CD4-positive, alpha-beta T cell treated with Interleukin-15 for 1 hour (primary cell): ENCODE measurements at places on chromosomes 7 and 10.

- no peak for DNase-seq
These were observed 10.9 kb downstream of the PPA1 start for GRCh38 chr10:70222340-70222794.

DNA sequence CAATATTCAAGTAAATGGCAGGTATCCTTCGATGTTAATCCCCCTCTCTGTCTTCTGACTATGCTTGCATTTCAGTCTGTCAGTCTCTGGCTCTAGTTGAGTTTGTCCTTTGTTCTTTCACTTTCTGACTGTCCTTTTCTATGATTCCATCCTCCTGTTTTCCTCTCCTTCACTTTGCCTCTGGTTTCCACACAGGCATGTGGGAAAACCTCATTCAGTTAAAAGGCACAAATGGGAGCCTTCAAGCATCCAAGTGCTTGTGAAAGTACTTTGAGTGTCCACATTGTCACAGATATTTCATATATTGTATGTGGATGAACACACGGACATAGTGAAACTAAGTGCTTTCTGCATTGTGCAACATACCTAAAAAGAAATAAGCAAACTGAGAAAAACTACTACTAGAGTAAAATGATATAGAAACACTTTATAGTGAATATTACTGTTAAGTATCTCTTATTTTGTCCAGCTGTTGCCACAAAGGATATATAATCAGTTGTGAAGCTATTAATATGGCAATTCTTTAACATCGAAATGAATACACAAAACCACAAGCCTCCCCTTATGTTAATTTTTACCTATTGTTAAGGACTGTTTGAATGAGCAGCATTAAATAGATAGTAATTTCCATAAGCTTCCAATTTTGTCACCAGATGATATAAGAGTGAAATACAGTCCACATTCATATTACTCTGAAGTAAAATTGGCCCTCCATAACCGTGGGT lies 71.7 kb downstream of the NRBF2 start:
- no peak for DNase-seq

DNA sequence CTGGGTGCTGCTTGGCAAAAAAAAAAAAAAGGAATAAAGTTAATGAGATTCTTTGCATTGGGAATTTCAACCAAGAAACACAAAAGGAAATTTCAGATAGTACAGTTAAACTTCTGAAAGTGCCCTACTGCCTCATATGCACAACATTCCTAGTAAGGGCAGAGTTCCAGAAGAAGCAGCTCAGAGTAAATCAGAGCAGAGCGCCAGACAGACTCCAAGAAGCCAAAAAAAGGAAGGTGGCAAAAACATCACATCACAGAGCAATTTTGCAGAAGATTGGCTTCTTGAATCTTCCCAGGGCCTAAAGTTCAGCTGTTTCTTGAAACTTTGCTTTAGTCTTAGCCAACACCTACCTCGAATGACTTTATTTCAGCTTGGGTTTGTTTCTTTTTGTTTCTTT lies 544.1 kb downstream of the XPNPEP1 start:
- DNase-seq = no peak

GRCh38 chr10:29563420-29564035 lies 71.2 kb downstream of the SVIL start:
- no peak for DNase-seq

GRCh38 chr7:127893547-127893946 lies 137.7 kb downstream of the LRRC4 start:
- DNase-seq = no peak

DNA sequence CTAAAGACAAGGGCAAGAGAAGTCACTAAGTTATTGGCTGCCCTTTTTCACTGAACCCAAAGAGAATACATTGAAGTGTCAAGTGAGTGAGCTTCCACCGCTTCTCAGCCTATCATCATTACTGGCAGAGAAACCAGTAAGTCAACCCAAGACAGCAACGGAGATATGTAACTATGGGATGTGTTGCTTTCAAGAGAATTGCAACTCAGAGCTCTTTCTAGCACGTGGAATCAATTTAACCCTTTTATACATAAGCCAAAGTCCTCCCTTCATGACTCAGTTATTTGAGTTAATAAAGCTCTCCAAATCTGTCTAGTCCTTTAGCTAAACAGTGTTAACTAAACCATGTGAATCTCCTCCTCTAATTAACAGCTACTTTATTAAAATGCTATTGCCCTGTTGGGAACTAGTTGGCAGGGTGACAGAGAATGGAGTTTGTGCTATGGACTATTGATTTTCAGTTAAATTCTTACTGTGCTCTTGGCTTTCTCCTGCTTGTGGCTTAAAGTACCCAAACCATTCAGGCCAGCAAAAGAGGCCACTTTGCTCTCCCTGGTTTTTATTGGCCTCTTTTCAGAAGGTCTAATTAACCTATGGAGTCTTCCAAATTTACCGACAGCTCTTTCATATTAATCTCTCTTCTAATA lies 287.7 kb downstream of the NRG3 start:
- no peak for DNase-seq

DNA sequence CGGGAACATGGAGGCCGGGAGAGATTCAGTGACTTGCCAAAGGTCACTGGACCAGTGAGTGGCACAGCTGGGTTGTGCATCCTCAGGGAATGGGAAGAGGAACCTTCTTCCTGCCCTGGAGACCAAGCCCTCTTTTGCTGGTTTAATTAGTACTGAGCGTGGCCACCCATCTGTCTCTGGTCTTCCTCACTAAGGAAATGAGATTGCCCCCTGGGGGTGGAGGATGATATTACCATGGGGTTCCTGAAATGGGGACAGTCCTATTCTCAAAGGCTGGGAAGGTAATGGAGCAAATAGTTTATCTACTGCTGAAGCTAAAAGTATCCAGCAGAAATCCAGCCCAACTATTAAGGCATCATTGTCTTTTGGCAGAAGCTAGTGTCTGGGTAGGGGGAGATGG lies 98.6 kb upstream of the FGFR2 start:
- no peak for DNase-seq

GRCh38 chr7:133164498-133164897 lies 82.6 kb upstream of the CHCHD3 start:
- no peak for DNase-seq

GRCh38 chr10:74755273-74755672 lies 71.1 kb upstream of the KAT6B start:
- DNase-seq = no peak

DNA sequence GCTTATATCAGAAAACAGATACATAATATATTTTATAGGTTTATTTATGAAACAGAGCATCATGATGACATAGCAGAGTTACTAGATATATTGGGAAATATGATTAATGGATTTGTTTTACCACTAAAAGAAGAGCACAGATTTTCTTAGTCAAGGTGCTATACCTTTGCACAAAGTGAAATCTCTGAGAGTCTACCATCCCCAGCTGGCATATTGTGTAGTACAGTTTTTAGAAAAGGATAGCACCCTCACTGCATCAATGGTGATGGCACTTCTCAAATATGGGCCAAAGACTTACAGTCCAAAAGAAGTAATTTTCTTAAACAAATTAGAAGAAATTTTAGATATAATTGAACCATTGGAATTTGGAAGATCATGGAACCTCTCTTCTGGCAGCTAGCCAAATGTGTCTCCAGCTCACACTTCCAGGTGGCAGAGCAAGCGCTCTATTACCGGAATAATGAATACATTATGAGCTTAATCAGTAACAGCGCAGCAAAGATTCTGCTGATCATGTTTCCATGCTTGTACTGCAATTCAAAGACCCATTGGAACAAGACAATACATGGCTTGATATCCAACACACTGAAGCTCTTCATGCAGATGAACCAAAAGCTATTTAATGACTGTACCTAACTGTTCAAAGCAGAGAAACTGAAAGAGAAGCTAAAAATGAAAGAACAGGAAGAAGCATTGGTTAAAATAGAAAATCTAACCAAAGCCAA lies 21.9 kb upstream of the CREB3L2 start:
- no peak for DNase-seq

DNA sequence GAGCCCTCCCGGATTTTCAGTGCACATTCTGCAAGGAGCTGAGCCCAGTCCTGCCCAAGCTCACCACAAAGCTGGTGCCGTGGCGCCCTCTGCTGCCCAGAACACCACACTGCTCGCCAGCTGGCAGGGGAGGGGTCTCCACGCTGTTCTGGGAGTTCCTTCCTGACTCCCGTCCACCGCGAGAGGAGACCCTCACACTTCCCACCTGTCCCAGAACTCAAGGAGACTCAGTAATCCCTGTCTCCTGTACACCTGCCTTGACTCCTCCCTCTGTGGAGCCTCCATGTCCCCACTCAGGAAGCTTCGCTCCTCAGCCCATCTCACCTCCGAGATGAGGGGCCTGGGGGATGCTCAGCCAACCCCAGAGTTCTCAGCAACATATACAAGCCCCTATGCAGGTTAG lies 11.3 kb downstream of the C10orf105 start:
- peak; percentile 54 for DNase-seq

GRCh38 chr10:132551093-132551807 lies 13.7 kb downstream of the INPP5A start:
- DNase-seq = peak; percentile 49

GRCh38 chr7:35424869-35425495 lies 171.1 kb upstream of the TBX20 start:
- DNase-seq = peak; percentile 30

GRCh38 chr10:111756217-111757061 lies 427.1 kb downstream of the GPAM start:
- no peak for DNase-seq

- peak; percentile 100 for DNase-seq
These were observed at the start of gene P4HA1 for GRCh38 chr10:73096449-73097304. Gene P4HA1, minus strand, starts transcription at chr10:73096866. Its CDS starts 21,983 bp downstream, at chr10:73074883.

GRCh38 chr7:142459551-142459963 lies 201.7 kb upstream of the PRSS58 start:
- no peak for DNase-seq
